WTC11 (cell line): ENCODE measurements at places on chromosomes 6 and 20. TPM values are rescaled to one million over a fixed set of nuclear protein-coding genes. Genes with fewer than 3 reads are reported as not detected.

Gene HLA-DMB
- 1.1 to 2.7 TPM (median 2.3 TPM) in 3 replicates for total RNA-seq

Gene SIRPB2
- not detected in 3 replicates for total RNA-seq

- no peak overlapping the region for H3K27ac ChIP-seq
- no peak for DNase-seq
- H3K36me3 ChIP-seq = no peaks in the 10 kb centered on the region
- peaks cover 32% of the 10 kb centered on the region for H3K4me1 ChIP-seq
- H3K27me3 ChIP-seq = peaks cover 42% of the 10 kb centered on the region
Observed at GRCh38 chr6:46735720-46736031, 501 bp upstream of the PLA2G7 start.

GRCh38 chr6:149563203-149563927 lies 2.8 kb upstream of the GINM1 start:
- no peak for DNase-seq
- no peak overlapping the region for H3K27ac ChIP-seq
- H3K27me3 ChIP-seq = peaks cover 6% of the 10 kb centered on the region
- H3K36me3 ChIP-seq = no peaks in the 10 kb centered on the region

Gene NRN1
- total RNA-seq = 0.21 to 0.66 TPM (median 0.50 TPM) in 3 replicates

DNA sequence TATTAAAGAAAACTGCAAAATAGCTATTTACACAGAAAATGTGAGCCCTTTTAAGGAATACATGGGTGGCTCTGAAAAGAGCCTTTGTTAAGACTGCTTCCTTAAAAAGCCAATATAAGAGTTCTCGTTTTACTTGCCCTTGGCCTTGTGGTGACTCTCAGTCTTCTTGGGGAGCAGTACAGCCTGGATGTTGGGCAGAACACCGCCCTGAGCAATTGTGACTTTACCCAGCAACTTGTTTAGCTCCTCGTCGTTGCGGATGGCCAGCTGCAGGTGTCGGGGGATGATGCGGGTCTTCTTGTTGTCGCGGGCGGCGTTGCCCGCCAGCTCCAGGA lies 111.5 kb downstream of the HFE start:
- H3K27me3 ChIP-seq = no peaks in the 10 kb centered on the region
- peak overlapping the region; percentile 99 for H3K4me3 ChIP-seq
- H3K36me3 ChIP-seq = peaks cover 14% of the 10 kb centered on the region
- H3K4me1 ChIP-seq = peaks cover 39% of the 10 kb centered on the region

Gene MOG
- total RNA-seq = 0.55 to 1.2 TPM (median 0.57 TPM) in 3 replicates

Gene PDE10A
- total RNA-seq = 2.3 to 3.1 TPM (median 3.0 TPM) in 3 replicates

- no peak overlapping the region for H3K4me3 ChIP-seq
- DNase-seq = no peak
- no peaks in the 10 kb centered on the region for H3K36me3 ChIP-seq
- no peaks in the 10 kb centered on the region for H3K27me3 ChIP-seq
Observed at GRCh38 chr6:43814111-43814510, 44.1 kb downstream of the VEGFA start.

Gene WASF1
- 22.3 to 28.9 TPM (median 27.7 TPM) in 3 replicates for total RNA-seq

DNA sequence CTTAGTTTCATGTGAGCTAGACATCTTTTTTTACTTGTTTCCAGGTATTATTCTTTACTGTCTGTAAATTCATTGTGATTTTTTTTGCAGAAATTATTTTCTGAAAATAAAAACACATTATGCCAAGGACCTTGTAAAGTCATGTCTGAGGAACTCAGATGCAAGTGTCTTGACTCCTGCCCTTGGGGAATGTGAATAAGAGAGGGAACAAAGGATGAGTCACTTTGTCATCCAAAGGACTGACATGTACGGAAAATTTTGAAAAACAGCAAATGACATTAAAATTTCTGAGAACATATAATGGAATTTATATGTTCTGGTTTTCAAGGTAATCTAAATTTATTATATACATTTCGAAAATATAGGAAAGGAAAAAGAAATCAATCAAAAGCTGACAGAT lies 660.4 kb downstream of the CD109 start:
- no peaks in the 10 kb centered on the region for H3K27me3 ChIP-seq
- H3K4me3 ChIP-seq = no peak overlapping the region
- no peak overlapping the region for H3K27ac ChIP-seq
- no peak for DNase-seq

DNA sequence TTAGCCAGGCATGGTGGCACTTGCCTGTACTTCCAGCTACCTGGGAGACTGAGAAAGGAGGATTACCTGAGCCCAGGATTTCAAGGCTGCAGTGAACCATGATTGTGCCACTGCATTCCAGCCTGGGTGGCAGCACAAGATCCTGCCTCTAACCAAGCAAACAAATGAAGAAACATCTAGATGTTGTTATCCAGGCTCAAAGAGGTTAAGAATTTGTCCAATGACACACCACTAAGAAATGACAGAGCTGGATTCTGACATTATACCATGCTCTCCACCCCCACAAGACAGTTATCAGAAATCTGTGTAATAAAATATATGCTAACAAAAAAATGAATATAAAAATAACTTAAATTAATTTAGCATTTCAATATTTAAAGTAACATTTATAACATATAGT lies 925.5 kb upstream of the SLC35B3 start:
- H3K4me3 ChIP-seq = no peak overlapping the region
- no peaks in the 10 kb centered on the region for H3K27me3 ChIP-seq
- H3K4me1 ChIP-seq = no peaks in the 10 kb centered on the region
- DNase-seq = no peak
- H3K36me3 ChIP-seq = peaks cover 8% of the 10 kb centered on the region

DNA sequence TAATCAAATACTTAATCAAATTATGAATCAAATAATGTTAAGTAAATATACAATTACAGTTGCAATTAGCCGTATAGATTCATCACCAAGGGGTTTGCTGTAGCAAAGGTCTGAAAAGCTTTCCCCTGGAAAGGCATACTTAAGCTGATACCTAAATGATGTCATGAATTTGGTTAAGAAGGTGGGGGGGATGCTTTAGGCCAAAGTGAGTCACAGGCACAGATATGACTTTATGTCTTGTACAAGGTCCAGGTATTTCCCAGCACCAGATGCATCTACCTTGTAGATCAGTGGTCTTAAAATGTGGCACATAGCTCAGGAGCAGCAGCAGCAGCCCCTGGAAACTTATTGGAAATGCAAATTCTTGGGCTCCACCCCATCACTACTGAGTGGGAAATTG lies 557.3 kb upstream of the CDH4 start:
- H3K4me1 ChIP-seq = peaks cover 59% of the 10 kb centered on the region
- H3K27me3 ChIP-seq = peaks cover 6% of the 10 kb centered on the region
- no peak for DNase-seq
- peaks cover 15% of the 10 kb centered on the region for H3K36me3 ChIP-seq
- no peak overlapping the region for H3K4me3 ChIP-seq

- H3K4me3 ChIP-seq = no peak overlapping the region
- H3K4me1 ChIP-seq = no peaks in the 10 kb centered on the region
- no peak overlapping the region for H3K27ac ChIP-seq
- DNase-seq = no peak
Observed at GRCh38 chr6:112470376-112470775, 123.2 kb downstream of the RFPL4B start.

DNA sequence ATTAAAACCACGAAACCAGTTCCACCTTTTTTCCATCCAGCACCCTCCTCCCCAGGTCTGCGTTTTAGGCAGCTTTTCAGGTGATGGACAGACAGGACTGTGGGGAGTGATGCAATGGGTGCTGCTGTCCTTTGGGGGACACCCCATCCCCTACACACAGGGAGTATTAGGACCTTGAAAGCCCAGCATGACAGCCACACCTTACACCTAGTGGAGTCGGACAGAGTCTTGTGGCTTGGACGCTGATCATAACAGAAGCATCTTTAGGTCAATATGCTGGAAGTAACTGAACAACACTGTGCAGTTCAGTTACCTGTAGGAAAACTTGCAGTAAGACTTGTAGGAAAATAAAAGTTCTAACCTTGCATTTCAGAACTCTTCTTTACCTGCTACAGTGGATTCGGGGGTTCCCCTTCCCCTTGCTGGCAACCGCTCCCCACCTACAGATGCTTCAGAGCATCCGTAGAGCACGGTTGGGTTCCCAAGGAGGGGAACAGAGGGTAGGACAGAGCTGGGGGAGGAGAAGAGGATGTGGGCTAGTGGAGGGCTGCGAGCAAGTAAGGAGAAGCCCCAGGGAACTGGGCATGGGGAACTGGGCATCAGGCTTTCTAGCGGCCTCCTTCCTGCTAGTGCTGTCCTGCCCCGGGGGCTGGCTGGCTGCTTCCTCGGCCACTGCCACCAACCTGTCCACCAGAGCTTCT lies 31.7 kb downstream of the PLEKHG1 start:
- no peak overlapping the region for H3K27ac ChIP-seq
- H3K36me3 ChIP-seq = no peaks in the 10 kb centered on the region; the same call in 1 of the 2 replicates
- no peaks in the 10 kb centered on the region for H3K27me3 ChIP-seq
- no peak for DNase-seq
- H3K4me3 ChIP-seq = no peak overlapping the region

DNA sequence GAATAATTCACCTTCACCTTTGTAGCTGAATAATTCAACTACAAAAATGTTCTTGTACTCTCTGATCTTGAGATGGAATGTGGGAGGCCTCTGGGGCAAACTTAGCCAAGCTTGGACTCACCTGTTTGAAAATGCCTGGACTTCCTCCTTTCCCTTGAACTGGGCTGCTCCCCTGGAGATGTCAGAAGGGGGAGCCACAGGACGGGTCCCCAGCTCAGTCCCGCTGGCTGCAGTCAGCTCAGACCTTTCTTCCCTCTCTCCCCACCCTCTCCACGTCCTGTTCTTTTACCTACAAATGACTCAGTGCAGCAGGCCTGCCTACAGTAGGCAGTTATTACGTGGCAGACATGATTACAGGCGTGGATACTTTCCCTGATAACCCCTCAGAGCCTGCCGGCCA lies 131.5 kb upstream of the RALGAPA2 start:
- H3K4me3 ChIP-seq = no peak overlapping the region
- H3K36me3 ChIP-seq = no peaks in the 10 kb centered on the region
- DNase-seq = peak; percentile 58
- no peaks in the 10 kb centered on the region; the same call in none of the 2 replicates for H3K27me3 ChIP-seq
- H3K27ac ChIP-seq = no peak overlapping the region

GRCh38 chr6:30231067-30231466 lies 17.9 kb upstream of the TRIM26 start:
- no peak overlapping the region for H3K4me3 ChIP-seq
- H3K36me3 ChIP-seq = no peaks in the 10 kb centered on the region

GRCh38 chr20:36574366-36575135 lies 1.2 kb downstream of the TGIF2 start:
- peaks cover 52% of the 10 kb centered on the region for H3K4me1 ChIP-seq
- peaks cover 14% of the 10 kb centered on the region for H3K36me3 ChIP-seq
- peak overlapping the region; percentile 86 for H3K4me3 ChIP-seq
- peak overlapping the region; percentile 51 for H3K27ac ChIP-seq
- no peaks in the 10 kb centered on the region for H3K27me3 ChIP-seq

GRCh38 chr20:752291-752690 lies 16.0 kb downstream of the SLC52A3 start:
- DNase-seq = no peak
- no peak overlapping the region for H3K27ac ChIP-seq
- peaks cover 10% of the 10 kb centered on the region for H3K4me1 ChIP-seq
- H3K4me3 ChIP-seq = no peak overlapping the region
- no peaks in the 10 kb centered on the region for H3K27me3 ChIP-seq
- no peaks in the 10 kb centered on the region for H3K36me3 ChIP-seq

Gene ARHGAP40
- 0.46 to 0.72 TPM (median 0.60 TPM) in 3 replicates for total RNA-seq

- H3K27ac ChIP-seq = no peak overlapping the region
- no peak overlapping the region for H3K4me3 ChIP-seq
- DNase-seq = no peak
- no peaks in the 10 kb centered on the region; the same call in 1 of the 2 replicates for H3K36me3 ChIP-seq
- H3K4me1 ChIP-seq = peaks cover 28% of the 10 kb centered on the region
- no peaks in the 10 kb centered on the region for H3K27me3 ChIP-seq
Observed at GRCh38 chr20:53332022-53332837, 261.4 kb downstream of the ZNF217 start.

DNA sequence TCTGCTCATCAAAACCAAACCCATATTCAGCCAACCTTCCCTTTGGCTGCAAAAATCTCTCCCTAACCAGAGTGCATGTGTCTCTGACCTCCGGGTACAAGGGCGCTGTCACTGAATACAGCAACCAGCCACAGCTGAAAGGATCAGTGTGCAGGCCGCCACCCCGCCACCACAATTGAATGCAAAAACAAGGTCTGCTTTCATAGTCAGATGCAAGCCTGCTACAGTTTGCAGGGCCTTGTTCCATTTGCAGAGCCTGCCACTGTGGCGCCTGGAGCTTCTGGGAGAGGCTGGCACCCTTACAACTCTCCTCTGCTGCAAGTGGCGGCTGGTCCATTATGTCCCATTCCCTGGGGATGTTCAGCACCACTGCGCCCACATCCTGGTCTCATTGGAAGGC lies 23.5 kb downstream of the MDGA1 start:
- H3K27me3 ChIP-seq = no peaks in the 10 kb centered on the region; the same call in 1 of the 2 replicates
- 0 out of 2 replicates have a peak, but pooled peaks cover 2% of the 10 kb centered on the region for H3K4me1 ChIP-seq
- H3K36me3 ChIP-seq = no peaks in the 10 kb centered on the region
- H3K4me3 ChIP-seq = no peak overlapping the region
- no peak overlapping the region for H3K27ac ChIP-seq

Gene KCNG1
- total RNA-seq = 31.2 to 34.6 TPM (median 31.6 TPM) in 3 replicates

Gene SEL1L2
- 0.37 TPM in 1 of 3 replicates, not detected in the others for total RNA-seq
